ENCODE measurements at places on chromosomes 12 and 14. TPM values are rescaled to one million over a fixed set of nuclear protein-coding genes. Genes with fewer than 3 reads are reported as not detected.

The FAIM2 gene
- 8.2 TPM for total RNA-seq

GRCh38 chr12:47236109-47236714 lies 156.5 kb upstream of the AMIGO2 start:
- no peak for DNase-seq

- DNase-seq: no peak
Measured at GRCh38 chr12:4416276-4416675, 29.3 kb downstream of the FGF6 start.

DNA sequence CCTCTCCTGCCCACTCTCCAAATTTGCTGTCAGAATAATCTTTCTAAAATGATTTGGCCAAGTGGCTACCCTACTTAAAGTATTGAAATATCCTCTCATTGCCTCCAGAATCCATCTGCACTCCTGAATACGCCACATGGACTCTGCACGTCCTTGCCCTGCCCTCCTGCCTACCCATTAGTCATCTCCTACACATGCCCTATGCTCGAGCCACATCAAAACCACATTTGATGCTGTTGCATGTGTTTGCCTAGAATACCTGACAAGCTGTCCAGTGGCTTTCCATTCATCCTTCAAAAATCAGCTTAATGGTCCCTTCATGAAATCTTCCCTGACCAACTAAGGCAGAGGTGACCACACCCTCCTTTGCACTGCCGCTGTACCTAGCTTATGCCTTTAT lies 17.0 kb downstream of the VCPKMT start:
- DNase-seq: no peak

The LRCOL1 gene
- total RNA-seq: not detected

The NELL2 gene
- total RNA-seq: 0.50 TPM

DNA sequence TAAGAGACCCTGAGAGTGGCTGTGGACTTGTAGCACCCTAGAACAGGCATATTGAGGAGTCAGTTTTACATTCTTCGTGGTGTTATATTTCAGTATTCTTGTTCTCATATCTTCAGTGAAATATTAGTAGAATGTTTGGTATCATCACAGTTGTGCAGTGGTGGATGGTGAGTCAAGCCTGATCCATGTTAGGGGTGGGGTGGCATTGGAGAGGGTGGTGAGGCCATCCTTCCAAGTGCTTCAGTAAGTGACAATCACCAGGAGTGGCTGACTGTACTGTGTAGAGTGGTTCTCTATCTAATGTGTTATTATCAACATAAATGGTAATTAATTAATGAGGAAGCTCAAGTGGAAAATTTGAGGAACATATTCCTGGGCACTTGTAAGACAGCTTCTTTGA lies 197.7 kb upstream of the SLC16A7 start:
- DNase-seq: no peak

GRCh38 chr14:75861161-75861621 lies 120.6 kb downstream of the TGFB3 start:
- DNase-seq: no peak

Measured in left ventricle myocardium superior (tissue), 1 donor.